CD4-positive, CD25-positive, alpha-beta regulatory T cell (primary cell): ENCODE measurements at places on chromosomes 11 and 22. TPM values are rescaled to one million over a fixed set of nuclear protein-coding genes. Genes with fewer than 3 reads are reported as not detected.

- H3K4me3 ChIP-seq: no peak overlapping the region
- H3K27me3 ChIP-seq: no peaks in the 10 kb centered on the region
- no peaks in the 10 kb centered on the region for H3K4me1 ChIP-seq
- DNase-seq: no peak
- no peak overlapping the region for H3K27ac ChIP-seq
- H3K36me3 ChIP-seq: no peaks in the 10 kb centered on the region
Measured at GRCh38 chr11:111155021-111155420, 90.5 kb upstream of the POU2AF2 start.

DNA sequence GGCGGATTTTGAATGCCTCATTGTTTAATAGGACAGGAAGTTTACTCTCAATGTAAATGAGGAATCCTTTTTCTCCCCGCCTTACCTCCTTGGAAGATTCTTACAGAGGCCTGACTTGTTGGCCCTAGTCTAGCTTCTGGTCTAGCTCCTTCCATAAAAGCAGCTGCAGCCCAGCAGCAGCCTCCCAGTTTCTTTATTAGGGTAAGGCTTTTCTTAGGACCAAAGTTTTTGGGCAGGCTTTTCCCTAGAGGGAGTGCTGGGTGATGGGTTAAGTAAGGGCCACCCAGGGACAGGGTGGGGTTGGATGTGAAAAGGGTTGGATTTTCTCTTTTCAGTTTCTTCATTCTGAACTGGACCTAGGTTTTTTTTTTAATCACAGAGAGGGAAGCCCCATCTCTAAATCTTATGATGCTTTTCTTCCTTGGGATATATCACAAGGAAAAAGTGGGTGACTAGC is 49.7 kb downstream of the LIF start:
- no peaks in the 10 kb centered on the region for H3K36me3 ChIP-seq
- H3K4me3 ChIP-seq: peak overlapping the region; percentile 16
- H3K27me3 ChIP-seq: no peaks in the 10 kb centered on the region
- H3K27ac ChIP-seq: peak overlapping the region; percentile 41
- no peak for DNase-seq
- H3K4me1 ChIP-seq: peaks cover 28% of the 10 kb centered on the region

- no peak for DNase-seq
- H3K4me1 ChIP-seq: no peaks in the 10 kb centered on the region
- no peaks in the 10 kb centered on the region for H3K36me3 ChIP-seq
- no peak overlapping the region for H3K27ac ChIP-seq
- H3K4me3 ChIP-seq: no peak overlapping the region
- no peaks in the 10 kb centered on the region for H3K27me3 ChIP-seq
Measured at GRCh38 chr11:45161252-45162063, 15.0 kb downstream of the PRDM11 start.

Gene SAA4
- not detected for total RNA-seq

- no peak overlapping the region for H3K27ac ChIP-seq
- H3K4me1 ChIP-seq: peaks cover 14% of the 10 kb centered on the region
- H3K36me3 ChIP-seq: no peaks in the 10 kb centered on the region
- no peak overlapping the region for H3K4me3 ChIP-seq
- peak; percentile 49 for DNase-seq
Measured at GRCh38 chr11:396948-397548, 3.0 kb downstream of the PKP3 start.

Gene TMEM223
- total RNA-seq: 9.1 TPM

Gene GALNT18
- not detected for total RNA-seq

DNA sequence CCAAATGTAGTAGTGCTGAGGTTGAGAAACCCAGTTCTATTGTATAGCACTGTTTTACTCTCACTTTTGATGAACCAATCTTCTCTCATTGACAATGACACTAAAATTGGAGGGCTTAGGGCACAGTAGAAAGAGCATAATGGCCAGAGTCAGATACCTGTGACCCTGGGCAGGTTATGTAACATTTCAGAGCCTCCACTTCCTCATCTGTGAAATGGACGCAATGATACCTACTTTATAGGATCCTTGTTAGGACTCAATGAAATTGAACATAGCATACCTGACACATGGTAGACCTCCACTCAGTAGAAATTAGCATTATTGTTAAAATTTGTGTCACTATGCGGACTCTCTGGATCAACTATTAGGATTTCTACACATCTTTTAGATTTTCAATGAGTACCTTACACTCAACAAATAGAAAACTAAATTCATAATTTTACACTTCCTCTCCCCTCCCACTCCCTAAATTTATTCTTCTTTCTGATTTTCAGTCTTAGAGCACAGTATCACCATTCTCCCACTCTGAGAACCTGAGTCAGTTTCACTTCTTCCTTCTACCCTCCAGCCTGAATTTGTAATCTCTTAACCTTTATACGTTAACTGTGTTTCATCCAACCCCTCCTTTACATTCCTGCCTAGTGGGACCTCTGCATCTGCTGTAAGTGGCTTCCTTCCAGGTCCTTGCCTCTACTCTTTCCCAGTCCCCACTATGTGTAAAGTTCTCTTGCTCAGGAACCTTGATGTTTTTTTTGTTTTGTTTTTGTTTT is 78.3 kb downstream of the MICAL2 start:
- peaks cover 36% of the 10 kb centered on the region for H3K4me1 ChIP-seq
- DNase-seq: no peak
- peak overlapping the region; percentile 71 for H3K27ac ChIP-seq
- peak overlapping the region; percentile 61 for H3K4me3 ChIP-seq
- no peaks in the 10 kb centered on the region for H3K36me3 ChIP-seq

DNA sequence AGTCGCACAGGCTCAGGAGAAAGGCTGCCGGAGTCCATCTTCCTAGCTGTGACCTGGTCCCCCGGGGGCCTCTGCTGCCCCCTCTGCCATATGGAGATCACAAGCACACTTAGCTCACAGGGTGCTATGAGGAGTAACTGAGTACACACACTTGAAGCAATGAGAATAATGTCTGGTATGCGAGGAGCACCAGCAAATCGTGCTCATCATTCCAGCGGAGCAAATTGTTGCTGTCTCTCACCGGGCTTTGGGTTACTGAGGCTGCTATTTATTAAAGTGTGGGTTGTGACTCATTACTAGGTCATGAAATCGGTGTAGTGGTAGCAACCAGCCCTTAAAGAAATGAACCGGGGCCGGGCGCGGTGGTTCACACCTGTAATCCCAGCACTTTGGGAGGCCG is 48.1 kb upstream of the EIF3D start:
- no peaks in the 10 kb centered on the region for H3K4me1 ChIP-seq
- no peak for DNase-seq
- H3K27me3 ChIP-seq: no peaks in the 10 kb centered on the region

Gene HTR3B
- not detected for total RNA-seq

DNA sequence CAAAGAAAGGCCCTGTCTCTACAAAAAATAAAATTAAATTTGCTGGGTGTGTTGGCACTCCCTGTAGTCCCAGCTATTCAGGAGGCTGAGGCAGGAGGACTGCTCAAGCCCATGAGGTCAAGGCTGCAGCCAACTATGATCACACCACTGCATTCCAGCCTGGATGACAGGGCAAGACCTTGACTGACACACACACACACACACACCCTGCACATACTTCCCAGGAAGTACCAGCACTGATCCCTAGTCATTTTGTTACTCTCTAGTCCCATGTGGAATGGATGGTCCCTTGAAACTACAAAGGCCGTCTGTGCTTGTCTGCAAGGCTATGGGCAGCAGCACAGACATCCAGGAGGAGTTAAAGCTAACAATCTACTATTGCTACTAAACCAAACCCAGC is 59.7 kb upstream of the CYP2D6 start:
- no peak for DNase-seq
- H3K36me3 ChIP-seq: peaks cover 9% of the 10 kb centered on the region

DNA sequence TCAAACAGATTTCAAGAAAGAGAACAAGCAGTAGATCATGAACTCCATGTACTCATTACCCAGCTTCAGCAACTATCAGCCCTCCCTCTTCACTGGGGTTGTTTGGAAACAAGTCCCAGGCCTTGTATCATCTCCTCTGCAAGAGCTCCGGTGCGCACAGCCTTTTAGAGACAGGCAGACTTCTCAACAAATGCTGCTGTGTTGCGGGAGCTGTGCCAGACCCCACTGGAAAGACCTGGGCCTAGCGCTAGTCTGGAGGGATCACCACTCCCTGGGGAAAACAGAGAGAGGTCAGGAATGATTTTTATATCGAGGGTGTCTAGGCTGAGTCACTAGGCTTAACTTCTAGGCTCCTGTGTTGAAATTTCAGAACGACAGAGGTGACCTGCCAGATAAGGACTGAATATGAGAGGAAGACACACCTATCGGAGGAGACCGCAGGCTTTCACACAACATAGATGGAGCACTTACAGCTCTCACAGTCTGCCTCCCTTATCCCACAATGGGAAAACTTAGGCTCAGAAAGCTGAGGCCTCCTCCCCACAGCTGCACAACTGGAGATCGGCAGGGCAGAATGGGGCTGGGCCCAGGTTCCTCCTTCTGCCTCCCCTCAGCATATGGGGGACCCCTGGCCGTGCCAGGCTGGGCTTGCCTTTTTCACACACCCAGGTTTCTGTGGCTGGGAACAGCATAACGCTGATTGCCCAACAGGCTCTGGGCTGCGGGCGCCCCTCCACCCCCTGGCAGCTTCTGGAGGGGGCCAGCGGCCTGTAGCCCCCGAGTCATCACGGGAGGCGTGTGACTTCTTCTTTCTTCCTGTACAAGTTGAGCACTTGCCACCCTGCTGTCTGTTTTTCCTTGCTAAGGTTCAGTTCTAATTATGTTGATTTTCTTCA is 86.0 kb downstream of the PKNOX2 start:
- no peaks in the 10 kb centered on the region for H3K27me3 ChIP-seq
- H3K4me1 ChIP-seq: no peaks in the 10 kb centered on the region

Gene SLC25A18
- total RNA-seq: not detected

Gene MYBPC3
- not detected for total RNA-seq

Gene CNGA4
- total RNA-seq: 0.20 TPM

Gene USP28
- total RNA-seq: 20.7 TPM

- H3K36me3 ChIP-seq: no peaks in the 10 kb centered on the region
- H3K4me3 ChIP-seq: no peak overlapping the region
- DNase-seq: no peak
- H3K4me1 ChIP-seq: no peaks in the 10 kb centered on the region
- H3K27ac ChIP-seq: no peak overlapping the region
Measured at GRCh38 chr22:32307617-32308016, 50.0 kb upstream of the RFPL3 start.

DNA sequence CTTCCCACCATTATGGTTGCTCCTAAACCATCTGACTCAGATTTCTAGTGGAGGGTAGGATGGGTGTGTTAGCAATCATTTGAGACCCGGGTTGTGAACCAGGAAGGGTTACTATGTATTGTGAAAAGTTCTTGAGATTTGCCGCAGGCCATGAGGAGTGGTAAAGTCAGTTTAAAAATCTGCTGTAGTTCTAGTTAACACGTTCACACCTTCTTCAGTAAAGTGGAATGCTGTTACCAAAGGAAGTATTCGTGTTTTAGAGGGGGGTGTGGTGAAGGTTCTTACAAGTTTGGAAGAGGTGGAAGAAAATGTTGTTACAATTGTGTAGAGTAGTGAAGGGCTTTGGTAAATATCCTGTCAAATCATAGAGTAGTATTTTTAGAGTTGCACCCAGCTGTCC is 2.6 kb downstream of the MTMR3 start:
- H3K27ac ChIP-seq: no peak overlapping the region
- peaks cover 39% of the 10 kb centered on the region for H3K4me1 ChIP-seq
- peak overlapping the region; percentile 26 for H3K4me3 ChIP-seq
- H3K27me3 ChIP-seq: no peaks in the 10 kb centered on the region
- DNase-seq: no peak

Gene RIMBP3C
- total RNA-seq: 0.47 TPM

GRCh38 chr11:44651535-44652155 is 75.1 kb upstream of the TSPAN18 start:
- H3K4me1 ChIP-seq: peaks cover 10% of the 10 kb centered on the region
- DNase-seq: no peak
- H3K36me3 ChIP-seq: no peaks in the 10 kb centered on the region
- H3K27ac ChIP-seq: no peak overlapping the region
- H3K27me3 ChIP-seq: peaks cover 10% of the 10 kb centered on the region

DNA sequence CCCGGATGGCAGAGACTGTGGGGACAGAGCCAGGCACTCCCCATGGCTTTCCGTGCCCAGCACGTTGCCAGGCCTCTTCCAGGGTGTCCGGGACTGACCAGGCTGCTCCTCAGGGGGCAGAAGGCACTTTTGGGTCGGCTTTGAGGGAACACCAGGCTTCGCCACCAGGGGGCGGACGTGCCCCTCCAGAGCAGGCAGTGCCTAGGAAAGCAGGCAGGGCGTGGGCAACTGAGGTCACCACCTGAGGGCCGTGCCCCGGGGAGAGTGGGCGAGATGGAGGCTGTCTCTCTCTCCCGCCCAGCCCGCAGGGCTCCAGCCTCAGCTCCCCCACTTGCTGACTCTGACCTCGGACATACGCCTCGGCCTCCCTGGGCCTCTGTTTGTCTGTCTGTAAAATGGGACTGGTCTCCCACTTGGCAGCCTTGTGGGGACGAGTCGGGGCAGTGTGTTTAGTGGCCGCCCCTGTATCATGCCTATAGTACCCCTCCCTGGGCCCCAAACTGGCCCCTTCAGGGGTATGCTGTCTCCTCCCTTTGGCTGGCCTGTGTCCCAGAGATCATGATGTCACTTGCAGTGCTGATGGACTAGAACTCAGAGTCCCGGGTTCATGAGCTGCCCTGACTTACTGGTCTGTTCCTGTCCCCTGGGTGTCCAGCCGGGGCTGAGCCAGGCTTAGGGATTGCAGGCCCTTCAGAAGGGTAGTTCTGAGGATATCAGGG is 4.4 kb upstream of the PRR5 start:
- no peaks in the 10 kb centered on the region for H3K27me3 ChIP-seq
- H3K4me1 ChIP-seq: peaks cover 19% of the 10 kb centered on the region
- peak; percentile 81 for DNase-seq
- no peak overlapping the region for H3K4me3 ChIP-seq
- H3K27ac ChIP-seq: no peak overlapping the region

- H3K36me3 ChIP-seq: no peaks in the 10 kb centered on the region
- DNase-seq: no peak
- no peaks in the 10 kb centered on the region for H3K4me1 ChIP-seq
- no peak overlapping the region for H3K4me3 ChIP-seq
- no peaks in the 10 kb centered on the region for H3K27me3 ChIP-seq
Measured at GRCh38 chr11:16191212-16191867, 165.0 kb downstream of the SOX6 start.

- H3K27me3 ChIP-seq: no peaks in the 10 kb centered on the region
- no peak for DNase-seq
- no peak overlapping the region for H3K4me3 ChIP-seq
- H3K27ac ChIP-seq: no peak overlapping the region
- H3K4me1 ChIP-seq: no peaks in the 10 kb centered on the region
- H3K36me3 ChIP-seq: no peaks in the 10 kb centered on the region
Measured at GRCh38 chr11:132258875-132259274, 888.5 kb downstream of the NTM start.

- H3K4me1 ChIP-seq: peaks cover 22% of the 10 kb centered on the region
- H3K4me3 ChIP-seq: no peak overlapping the region
- H3K27ac ChIP-seq: no peak overlapping the region
- peak; percentile 62 for DNase-seq
- H3K27me3 ChIP-seq: peaks cover 12% of the 10 kb centered on the region
Measured at GRCh38 chr11:65791719-65792213, 4.9 kb downstream of the OVOL1 start.
